ENCODE measurements at places on chromosomes 11 and 22. TPM values are rescaled to one million over a fixed set of nuclear protein-coding genes. Genes with fewer than 3 reads are reported as not detected.

The FGF19 gene
- not detected for total RNA-seq

The UPK2 gene
- 38.2 TPM for total RNA-seq

The KCNJ4 gene
- not detected for total RNA-seq

The ELMOD1 gene
- total RNA-seq, result 1.6 TPM

Measured in urinary bladder (tissue), 4 donors.